ENCODE measurements at places on chromosomes 5 and 9. TPM values are rescaled to one million over a fixed set of nuclear protein-coding genes. Genes with fewer than 3 reads are reported as not detected.

- no peaks in the 10 kb centered on the region for H3K4me1 ChIP-seq
- no peak overlapping the region for H3K27ac ChIP-seq
- no peaks in the 10 kb centered on the region for H3K36me3 ChIP-seq
- no peak overlapping the region for H3K4me3 ChIP-seq
- H3K27me3 ChIP-seq, result no peaks in the 10 kb centered on the region
These were observed 72.7 kb downstream of the EPB41L4B start for GRCh38 chr9:109248133-109248581.

The SOX30 gene
- total RNA-seq, result not detected

DNA sequence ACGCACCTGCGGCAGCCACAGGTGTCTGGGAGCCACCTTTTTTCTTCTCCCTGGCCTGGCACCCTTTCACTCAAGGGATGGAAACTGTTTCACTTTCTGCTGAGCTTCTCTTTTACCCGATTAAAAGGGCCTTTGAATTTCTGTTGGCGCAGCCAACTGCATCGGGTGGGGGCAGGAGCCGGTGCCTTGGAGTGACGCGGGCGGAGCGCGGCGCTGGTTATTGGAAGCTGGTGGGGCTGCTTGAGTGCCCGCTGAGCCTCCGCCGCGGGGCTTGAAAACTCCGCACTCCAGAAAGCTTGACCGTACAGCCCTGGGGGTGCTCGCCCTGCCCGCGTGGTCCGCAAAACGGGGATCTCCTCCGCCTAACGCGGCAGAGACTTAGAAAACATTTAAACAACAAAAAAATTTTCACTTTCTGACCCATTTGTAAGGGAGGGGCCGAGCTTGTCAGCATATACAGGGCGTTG lies 52.0 kb upstream of the TJP2 start:
- no peaks in the 10 kb centered on the region for H3K27me3 ChIP-seq
- H3K4me3 ChIP-seq, result peak overlapping the region; percentile 81
- DNase-seq, result peak; percentile 40
- peaks cover 7% of the 10 kb centered on the region for H3K4me1 ChIP-seq

DNA sequence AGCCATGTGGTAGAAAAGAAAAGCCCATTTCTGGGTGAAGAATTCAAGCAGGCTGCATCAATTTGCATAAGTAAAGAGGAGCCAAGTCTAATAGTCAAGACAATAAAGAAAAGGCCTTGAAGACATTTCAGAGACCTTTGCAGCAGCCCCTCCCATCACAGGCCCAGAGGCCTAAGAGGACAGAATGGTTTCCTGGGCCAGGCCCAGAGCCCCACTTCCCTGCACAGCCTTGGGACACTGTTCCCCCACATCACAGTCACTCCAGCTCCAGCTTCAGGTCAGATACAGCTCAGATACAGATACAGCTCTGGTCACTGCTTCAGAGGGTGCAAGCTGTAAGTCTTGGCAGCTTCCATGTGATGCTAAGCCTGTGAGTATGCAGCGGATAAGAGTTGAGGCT lies 29.1 kb downstream of the PLGRKT start:
- H3K4me1 ChIP-seq, result no peaks in the 10 kb centered on the region
- no peaks in the 10 kb centered on the region for H3K27me3 ChIP-seq
- no peak for DNase-seq

The DPYSL3 gene
- total RNA-seq, result not detected

The C9orf40 gene
- 2.7 TPM for total RNA-seq
